GM23338 (cell line): ENCODE measurements at places on chromosomes 11 and 22. TPM values are rescaled to one million over a fixed set of nuclear protein-coding genes. Genes with fewer than 3 reads are reported as not detected.

OTOG gene
- total RNA-seq = 0.52 and 0.78 TPM in 2 replicates

DNA sequence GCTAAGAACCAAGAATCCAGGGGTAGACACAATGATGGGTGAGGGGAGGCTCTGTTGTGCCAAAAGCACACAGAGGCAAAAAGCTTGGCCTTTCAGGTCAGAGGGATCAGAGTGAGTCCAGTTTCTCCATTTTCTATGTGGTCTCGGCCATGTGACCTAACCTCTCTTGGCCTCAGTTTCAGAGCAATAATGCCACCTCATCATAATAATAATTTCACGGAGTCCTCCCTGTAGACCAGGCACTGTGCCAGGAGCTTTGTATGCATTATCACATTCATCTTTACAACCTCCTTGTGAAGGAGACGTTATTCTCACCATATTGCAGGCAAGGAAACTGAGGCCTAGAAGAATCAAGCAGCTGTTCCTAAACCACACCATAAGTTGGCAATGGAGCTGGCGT lies 120.2 kb downstream of the WT1 start:
- no peak for DNase-seq

GRCh38 chr11:115396533-115396932 lies 107.7 kb downstream of the CADM1 start:
- no peak for DNase-seq

- DNase-seq = no peak
These were observed 55.2 kb upstream of the RPS13 start for GRCh38 chr11:17132654-17133053.

GRCh38 chr11:18191376-18191775 lies 18.7 kb downstream of the MRGPRX4 start:
- no peak for DNase-seq

GRCh38 chr11:65646958-65647701 lies 9.2 kb downstream of the SIPA1 start:
- DNase-seq = peak; percentile 86

NLRP14 gene
- total RNA-seq = 0.10 TPM in 1 of 2 replicates, not detected in the other

NUDT22 gene
- total RNA-seq = 35.1 and 67.0 TPM in 2 replicates

DNA sequence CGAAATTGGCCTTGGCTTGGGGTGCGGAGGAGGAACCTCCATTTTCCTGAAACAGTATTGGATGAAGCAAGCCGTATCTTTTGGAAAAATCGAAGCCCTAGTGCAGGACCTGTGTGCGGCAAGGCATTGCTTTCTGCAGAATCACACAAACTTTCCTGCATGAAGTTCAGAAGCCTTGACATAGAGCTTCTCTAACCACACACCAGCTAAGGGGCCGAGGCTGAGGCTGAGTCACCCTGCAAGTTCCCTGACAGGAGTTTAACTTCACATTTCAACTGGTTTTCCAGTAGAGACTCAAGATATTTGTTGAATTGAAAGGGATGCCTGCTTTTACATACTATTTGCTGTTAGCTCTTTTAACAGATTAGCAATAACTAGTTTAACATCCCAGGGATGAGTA lies 67.8 kb downstream of the TCF20 start:
- no peak for DNase-seq

GRCh38 chr11:33989461-33989860 lies 62.1 kb upstream of the CAPRIN1 start:
- no peak for DNase-seq

DNA sequence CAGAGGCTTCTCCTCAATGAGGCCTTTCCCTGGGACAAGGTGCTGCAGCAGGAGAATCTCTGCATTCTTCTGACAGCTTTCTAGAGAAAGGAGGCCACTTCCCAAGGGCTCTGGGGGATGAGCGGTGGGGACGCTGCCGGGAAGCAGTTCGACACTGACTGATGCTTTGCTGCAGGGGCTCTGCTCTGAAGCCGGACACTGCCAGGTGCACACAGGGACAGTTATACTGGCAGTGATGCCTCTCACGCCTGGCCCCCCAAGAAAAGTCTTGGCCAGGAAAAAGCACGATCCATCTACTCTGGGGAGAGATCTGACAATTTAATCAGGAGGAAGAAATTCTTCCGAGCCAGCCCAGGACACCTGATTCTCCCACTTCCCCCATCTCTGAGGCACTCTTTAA lies 456.9 kb downstream of the OPCML start:
- no peak for DNase-seq

SYT8 gene
- not detected in 2 replicates for total RNA-seq

RAC2 gene
- 2.7 and 3.8 TPM in 2 replicates for total RNA-seq

DNA sequence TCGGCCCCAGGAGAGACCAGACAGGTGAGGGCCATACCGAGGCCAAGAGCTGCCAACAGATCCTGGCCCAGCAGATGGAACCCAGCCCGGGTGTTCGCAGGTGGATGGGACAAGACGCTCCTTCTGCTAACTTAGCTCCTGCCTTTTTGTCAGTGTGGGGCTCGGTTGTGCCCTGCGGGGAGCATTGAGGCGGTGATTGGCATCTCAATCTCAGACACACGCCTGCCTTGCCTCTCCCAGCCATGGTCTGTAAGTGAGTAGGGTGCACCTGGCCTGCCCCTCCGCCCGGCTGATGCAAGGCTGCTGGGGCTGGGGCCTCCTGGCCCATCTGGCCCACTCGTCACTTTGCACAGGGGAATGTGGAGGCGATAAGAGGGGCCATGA lies 350.1 kb downstream of the TBC1D22A start:
- no peak for DNase-seq

- no peak for DNase-seq
These were observed 1506.8 kb downstream of the BRD1 start for GRCh38 chr22:48320683-48321451.

GRCh38 chr11:62444236-62444833 lies 25.5 kb downstream of the SCGB1A1 start:
- no peak for DNase-seq

ZBTB3 gene
- total RNA-seq = 82.6 and 91.7 TPM in 2 replicates

GRCh38 chr11:59777104-59777503 lies 21.9 kb downstream of the STX3 start:
- no peak for DNase-seq

- DNase-seq = no peak
These were observed 15.4 kb downstream of the FRMD8 start for GRCh38 chr11:65401803-65402248.

MRE11 gene
- 36.5 and 38.5 TPM in 2 replicates for total RNA-seq

GRCh38 chr11:18193010-18193409 lies 20.4 kb downstream of the MRGPRX4 start:
- DNase-seq = peak; percentile 81

DNA sequence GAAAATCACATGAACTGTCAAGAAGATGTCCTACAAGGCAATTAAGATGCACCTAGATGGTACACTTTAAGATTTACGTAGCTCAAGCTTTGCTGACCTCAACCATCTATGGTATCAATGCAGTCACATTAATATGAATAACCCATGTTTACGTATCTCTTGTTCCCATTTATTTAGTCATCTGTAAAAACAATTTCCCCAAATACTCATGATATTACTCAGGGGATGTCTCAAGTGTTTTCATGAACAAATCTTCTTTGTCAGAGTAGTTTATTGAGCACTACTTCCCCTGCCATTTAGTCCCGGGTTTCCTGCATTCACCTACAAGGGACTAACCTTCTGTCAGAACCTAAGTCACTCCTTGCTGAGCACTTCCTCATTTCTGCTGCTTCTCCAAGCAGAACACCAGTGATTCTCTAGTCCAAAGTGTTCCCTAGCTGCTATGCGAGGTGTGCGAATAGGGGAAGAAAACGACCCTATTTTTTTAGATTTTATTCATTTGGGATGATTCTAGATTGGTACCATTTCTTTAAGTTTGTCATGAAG lies 554.3 kb upstream of the LRRC4C start:
- DNase-seq = no peak

RAG1 gene
- total RNA-seq = 1.1 and 1.4 TPM in 2 replicates

DNA sequence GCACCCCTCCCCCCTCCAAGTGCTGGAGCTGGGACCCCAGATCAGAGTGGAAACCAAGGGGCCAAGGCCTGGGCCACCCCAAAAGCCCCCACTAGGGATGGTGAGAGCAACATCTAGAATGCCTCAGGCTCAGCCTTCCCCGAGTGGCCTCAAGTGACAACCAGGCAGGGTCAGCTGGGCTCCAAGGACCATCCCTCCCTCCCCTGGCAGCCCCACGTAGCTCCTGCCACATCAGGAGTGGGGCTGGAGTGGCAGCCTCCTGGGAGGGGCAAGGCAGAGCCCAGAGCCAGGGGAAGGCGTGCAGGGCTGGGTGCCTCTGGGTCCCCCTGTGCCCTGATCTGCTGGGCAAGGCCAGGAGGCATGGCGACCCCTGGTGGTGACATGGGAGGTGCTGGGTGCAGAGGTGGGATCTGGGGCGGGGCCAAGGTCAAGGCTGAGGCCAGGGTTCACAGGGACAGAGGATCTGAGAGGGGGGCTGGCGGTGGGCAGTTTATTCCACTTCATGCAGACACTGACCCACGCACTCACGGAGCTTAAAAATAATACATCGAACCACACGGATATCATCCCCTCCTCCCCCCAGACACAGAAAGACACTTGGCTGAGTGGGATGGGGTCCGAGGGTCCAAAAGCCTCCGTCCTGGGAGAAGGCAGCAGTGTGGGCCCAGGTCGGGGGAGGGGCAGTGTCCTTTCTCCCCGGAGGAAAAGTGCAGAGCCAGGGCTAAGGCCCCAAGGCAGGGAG lies 15.8 kb upstream of the EHD1 start:
- DNase-seq = peak; percentile 93

CALCA gene
- 1.9 and 2.6 TPM in 2 replicates for total RNA-seq

OR52M1 gene
- not detected in 2 replicates for total RNA-seq

DNA sequence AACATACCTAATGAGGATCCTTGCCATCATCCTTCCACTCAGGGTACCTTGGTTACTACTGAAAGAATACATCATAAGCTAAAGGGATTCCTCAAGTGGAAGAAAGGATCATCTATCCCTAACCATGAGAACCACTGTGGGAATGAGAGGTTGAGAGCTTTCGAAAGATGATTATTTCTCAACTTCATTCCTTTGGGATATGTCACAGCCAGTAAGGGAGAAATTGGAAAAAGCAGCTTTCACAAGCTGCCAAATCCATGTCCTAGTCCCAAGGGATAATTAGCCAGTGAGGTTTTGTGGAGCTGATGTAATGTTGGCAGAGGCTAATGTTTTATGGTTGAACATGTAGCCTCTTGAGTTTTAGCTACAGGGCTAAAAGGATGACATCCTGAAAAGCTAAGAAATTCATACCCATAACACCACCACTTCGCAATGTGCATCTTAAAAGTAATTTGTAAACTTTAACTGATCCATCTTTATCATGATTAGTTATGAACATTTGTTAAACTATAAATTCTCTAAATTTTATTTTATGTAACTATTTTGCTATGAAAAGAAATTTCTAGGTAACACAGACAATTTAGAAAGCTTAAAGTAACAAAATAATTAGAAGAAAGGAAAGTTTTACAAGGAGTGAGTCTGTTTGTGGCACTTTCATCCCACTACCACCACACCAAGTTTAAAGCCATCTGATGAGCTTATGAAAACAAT lies 123.9 kb downstream of the MRTFA start:
- DNase-seq = no peak

DNA sequence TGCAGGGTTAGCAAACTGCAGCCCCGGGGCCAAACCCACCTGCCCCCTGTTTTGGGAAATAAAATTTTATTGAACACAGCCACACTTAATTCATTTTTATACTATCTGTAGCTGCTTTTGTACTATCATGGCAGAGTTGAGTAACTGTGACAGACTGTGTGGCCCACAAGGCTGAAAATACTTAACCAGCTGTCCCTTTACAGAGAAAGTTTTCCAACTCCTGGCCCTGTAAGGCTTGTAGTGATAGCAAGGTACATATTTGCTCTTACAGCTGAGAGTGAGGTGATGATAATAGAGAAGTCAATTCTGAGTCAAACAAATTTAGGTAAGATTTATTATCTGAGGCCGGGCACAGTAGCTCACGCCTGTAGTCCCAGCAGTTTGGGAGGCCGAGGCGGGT lies 87.4 kb upstream of the SLC6A5 start:
- DNase-seq = no peak

DNA sequence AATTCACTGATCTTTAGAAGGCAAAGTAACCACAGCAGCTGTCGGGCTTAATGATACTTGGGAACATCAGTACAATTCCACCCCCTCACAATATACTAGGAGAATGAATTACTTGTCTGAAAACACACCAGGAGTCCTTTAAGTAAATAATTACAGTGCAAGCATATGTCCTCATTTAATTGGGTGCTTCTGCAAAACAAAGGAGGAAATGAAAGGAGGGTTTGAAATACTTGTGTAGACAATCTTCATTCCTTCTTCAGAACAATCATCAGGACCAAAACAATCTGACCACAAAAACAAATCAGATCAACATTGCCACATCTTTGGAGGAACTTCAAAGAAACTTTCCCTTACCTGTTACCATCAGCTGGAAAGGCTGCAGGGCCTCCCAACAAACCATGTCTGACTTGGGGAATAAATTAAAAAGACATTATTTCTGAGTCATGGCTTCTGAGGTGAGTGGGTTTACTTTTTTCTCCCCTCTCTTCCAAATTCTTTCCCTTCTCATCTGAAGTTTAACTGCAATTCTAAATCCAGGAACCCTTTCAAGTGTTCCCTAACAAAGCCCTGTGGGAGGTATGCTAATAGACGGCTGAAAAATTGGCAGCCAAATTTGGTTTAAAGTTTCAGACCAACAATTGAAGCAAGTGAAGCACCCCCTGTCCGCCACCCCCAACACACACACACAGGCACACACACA lies 12.5 kb upstream of the CCDC117 start:
- peak; percentile 82 for DNase-seq

DNA sequence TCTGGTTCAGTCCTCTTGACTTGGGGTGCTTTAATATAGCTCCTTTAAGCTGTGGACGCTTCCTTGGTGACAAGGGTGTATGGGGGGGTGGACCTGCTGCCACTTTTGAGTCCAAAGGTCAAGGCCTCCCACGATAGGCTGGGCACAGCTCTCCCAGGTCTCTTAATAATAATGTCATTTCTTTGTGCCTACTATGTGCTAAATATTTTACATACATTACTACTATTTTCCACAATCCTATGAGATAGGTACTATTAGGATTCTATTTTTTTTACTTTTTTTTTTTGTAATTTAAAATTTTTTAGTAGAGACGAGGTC lies 304 bp upstream of the UCP3 start:
- no peak for DNase-seq

GRCh38 chr11:76808171-76808570 lies 25.0 kb downstream of the TSKU start:
- no peak for DNase-seq

DNA sequence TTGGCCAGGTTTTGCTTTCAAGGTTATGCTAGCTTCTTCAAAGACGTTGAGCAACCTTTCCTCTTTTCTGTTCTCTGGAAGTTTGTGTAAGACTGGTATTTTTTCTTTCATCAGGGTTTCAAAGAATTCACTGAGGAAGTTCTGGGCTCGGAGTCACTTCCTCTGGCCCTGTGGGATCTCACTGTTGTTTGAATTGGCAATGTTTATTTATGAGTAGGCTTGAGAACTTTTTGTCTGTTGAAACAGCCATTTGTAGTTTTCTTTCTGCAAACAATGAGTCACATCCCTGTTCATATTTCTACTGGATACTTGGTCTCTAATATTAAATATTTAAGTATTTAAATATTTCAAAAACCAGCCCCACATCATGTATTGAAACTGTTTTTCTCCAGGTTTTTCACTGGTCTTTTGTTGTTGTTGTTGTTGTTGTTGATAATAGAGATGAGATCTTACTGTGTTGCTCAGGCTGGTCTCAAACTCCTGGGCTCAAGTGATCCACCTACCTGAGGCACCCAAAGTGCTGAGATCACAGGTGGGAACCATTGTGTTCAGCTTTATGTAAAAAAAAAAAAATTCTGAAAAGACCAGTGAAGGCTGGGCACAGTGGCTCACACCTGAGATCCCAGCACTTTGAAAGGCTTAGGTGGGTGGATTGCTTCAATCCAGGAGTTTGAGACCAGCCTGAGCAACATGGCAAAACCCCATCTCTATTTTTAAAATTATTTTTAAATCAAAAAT lies 26.9 kb downstream of the SUSD2 start:
- DNase-seq = no peak

SLC43A3 gene
- 23.7 and 24.8 TPM in 2 replicates for total RNA-seq

GRCh38 chr22:49047447-49047846 lies 780.2 kb downstream of the BRD1 start:
- no peak for DNase-seq
